H1 (cell line): ENCODE measurements at places on chromosomes 5 and 9. TPM values are rescaled to one million over a fixed set of nuclear protein-coding genes. Genes with fewer than 3 reads are reported as not detected.

DNA sequence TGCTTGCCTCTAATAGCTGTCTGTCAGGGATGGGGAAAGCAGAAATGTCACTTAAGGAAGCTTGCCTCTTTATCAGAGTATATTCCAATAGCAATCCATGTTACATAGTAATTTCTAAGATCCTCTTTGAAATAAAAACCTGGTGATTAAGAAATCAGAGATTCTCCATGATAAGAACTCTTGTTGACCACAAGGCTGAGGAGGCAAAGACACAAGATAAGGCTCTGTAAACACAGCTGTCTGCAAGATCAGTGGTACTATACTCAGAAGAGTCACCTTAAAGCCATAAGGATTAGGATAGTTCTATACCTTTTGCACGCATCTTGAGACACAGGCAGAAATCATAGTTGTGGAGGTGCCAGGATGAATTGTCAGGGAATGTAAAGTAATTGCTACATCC, 40.3 kb downstream of the HEXB start:
- no peak for DNase-seq
- H3K4me1 ChIP-seq: no peaks in the 10 kb centered on the region
- H3K4me3 ChIP-seq: no peak overlapping the region
- no peaks in the 10 kb centered on the region for H3K27me3 ChIP-seq

DNA sequence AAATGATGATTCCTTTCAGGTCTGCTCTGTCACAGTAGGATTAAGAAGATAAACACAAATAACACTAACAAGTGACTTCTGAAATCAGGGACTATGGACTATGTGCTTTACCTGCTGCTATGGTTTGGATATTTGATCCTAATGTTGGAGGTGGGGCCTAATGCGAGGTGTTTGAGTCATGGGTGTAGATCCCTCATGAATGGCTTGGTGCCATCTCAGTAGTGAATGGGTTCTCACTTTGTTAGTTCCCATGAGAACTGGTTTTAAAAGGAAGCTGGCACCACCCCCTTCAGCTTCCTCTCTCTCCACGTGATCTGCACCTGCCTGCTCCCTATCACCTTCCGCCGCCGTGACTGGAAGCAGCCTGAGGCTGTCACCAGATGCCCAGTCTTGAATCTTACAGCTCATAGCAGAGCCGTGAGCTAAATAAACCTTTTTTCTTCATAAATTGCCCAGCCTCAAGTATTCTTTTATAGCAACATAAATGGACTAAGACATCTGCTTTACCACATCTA, 3.3 kb downstream of the PPIC start:
- DNase-seq: no peak
- no peak overlapping the region for H3K4me3 ChIP-seq
- H3K27ac ChIP-seq: no peak overlapping the region

- H3K4me3 ChIP-seq: no peak overlapping the region
- H3K27me3 ChIP-seq: no peaks in the 10 kb centered on the region
- no peaks in the 10 kb centered on the region for H3K36me3 ChIP-seq
- H3K27ac ChIP-seq: no peak overlapping the region
- no peaks in the 10 kb centered on the region; the same call in 1 of the 2 replicates for H3K4me1 ChIP-seq
These were observed 20.6 kb upstream of the TNFAIP8 start for GRCh38 chr5:119335261-119335677.

DNA sequence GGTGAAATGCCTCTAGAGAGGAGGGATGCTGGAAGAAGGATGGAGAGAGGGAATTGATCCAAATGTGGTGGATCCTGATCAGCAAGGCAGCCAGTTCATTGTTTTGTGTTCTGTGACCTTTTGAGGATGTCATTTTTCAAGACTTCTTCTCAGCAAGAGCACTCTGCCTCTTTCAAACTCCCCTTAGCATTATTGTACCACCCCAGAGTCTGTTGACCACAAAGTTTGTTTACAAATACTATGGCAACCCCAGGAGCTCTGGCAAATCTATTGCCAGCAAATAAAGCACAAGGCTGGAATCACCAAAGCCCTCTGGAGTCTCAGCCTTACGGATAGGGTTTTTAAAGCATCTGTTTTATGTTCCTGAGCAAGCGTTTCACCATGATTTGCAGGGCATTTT, 76.2 kb upstream of the SLC1A3 start:
- H3K4me1 ChIP-seq: no peaks in the 10 kb centered on the region
- no peaks in the 10 kb centered on the region for H3K36me3 ChIP-seq
- H3K27me3 ChIP-seq: no peaks in the 10 kb centered on the region
- no peak overlapping the region; the same call in 1 of the 2 replicates for H3K27ac ChIP-seq

- no peak overlapping the region for H3K27ac ChIP-seq
- DNase-seq: no peak
- H3K4me3 ChIP-seq: no peak overlapping the region
These were observed 62.9 kb downstream of the GADD45G start for GRCh38 chr9:89667726-89668125.

The ADGRD2 gene
- total RNA-seq: 1.1 and 1.4 TPM in 2 replicates

The PRDM9 gene
- not detected in 2 replicates for total RNA-seq
